ENCODE measurements at places on chromosomes 6 and 20.

DNA sequence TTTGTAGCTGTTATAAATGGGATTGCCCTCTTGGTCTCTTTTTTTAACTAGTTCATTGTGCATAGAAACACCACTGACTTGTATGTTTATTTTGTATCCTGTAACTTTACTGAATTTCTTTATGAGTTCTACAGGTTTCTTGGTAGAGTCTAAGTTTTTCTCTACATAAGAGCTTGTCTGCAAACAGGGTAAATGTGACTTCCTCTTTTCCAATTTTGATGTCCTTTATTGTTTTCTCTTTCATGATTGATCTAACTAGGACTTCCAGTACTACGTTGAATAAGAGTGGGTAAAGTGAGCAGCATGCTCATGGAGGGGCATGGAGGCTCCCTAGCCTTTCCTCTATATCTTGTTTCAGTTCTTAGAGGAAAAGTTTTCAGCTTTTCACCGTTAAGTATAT is 3.0 kb upstream of the WFDC10A start:
- no peak for DNase-seq

DNA sequence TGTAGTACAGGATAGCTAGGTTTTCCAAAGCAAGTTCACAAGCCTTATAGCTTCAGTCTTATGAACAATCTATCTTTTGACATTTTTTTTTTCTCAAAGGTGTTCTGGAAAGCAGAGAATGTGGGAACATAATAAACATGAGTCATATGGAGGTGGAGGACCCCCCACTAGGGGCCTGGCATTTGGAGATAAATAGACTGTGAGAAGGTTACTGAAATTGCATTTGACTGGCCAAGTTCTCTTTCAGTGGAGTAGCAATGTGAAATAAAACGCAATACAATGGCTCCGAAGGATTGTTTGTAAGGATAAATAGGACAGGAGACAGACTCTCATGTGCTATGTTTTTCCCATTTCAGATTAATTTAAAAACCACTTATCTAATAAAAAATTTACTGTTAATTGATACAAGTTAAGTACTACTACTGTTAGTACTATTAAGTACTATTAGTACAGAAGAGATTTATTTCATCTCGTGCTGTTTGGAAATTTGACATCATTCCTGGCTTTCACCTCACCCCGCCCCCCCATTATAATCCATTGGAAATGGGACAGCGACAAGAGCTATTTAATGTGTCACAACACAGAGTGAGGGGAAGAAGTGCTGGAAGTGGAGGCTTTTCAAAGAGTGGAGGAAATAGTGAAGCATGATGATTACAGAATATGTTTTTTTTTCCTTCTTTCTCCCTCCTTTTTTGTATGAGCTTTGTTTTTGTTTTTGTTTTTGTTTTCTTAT is 122.6 kb upstream of the ID4 start:
- no peak for DNase-seq

DNA sequence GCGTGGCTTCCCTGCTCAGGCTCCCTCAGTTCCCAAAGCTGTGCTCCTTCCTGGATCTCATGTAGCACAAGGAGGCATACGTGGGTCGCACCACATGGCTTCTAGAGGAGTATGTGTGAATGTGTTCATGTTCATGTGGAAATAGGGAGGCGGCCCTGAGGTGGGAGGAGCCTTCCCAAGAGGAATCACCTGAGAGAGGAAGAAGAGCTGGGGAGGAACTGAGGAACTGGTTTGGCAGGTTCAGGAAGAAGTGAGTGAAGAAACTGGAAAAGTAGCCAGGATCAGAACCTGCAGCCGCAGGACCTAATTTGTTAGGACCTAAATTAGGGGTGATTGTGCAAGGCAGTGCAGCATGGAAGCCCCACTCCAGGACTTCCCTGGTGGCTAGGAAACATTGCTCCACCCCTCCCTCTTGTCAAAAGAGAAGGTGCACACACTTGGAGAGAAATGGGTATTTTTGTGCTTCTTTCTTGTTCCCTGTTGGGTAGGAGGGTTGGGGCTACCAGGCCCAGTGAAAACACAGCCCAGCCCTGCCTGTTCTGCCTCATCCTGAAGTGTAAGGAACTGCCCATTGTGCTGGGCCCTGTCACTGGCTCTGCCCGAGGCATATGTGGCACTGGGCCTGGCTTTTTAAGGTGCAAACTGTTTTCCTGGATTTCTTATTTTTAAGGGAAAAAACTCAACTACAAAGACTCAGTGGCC is 20.7 kb downstream of the SYNJ2 start:
- DNase-seq = no peak

DNA sequence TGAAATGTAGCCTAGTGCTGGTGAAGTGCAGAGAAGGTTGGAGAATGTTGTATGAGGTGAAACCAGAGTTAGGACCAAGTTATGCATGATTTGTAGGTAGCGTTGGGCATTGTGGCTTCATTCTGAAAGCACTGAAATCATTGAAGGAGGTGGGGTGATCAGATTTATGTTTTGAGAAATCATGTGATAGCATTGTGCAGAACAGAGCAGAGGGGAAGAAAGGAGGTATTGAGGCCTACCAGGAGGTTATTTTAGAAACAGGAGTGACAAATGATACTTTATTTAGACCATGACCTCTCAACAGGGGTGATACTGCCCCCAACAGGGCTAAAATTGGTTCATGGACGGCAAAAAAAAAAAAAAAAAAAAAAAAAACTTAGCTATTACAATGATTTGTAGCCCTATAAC is 15.6 kb upstream of the HMGN3 start:
- DNase-seq = no peak

DNA sequence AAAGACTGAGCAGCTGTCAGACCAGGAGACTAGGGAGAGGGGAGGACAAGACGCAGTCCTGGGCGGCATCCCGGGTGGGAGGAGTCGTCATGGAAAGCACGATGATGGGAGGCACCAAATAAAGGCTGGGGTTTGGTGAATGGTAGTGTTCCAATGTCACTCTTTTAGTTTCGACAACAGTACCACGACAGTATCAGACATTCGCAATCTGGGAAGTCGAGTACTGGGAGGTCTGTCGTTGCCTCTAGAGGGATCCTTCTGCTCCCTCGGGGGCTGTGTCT is 32.1 kb downstream of the PSMG4 start:
- DNase-seq = no peak

GRCh38 chr20:19827818-19828217 is 69.8 kb downstream of the RIN2 start:
- DNase-seq = no peak

GRCh38 chr6:26441977-26442376 is 1.7 kb downstream of the BTN3A3 start:
- DNase-seq = no peak

- no peak for DNase-seq
Measured at GRCh38 chr6:138086573-138087196, 20.5 kb downstream of the PERP start.

DNA sequence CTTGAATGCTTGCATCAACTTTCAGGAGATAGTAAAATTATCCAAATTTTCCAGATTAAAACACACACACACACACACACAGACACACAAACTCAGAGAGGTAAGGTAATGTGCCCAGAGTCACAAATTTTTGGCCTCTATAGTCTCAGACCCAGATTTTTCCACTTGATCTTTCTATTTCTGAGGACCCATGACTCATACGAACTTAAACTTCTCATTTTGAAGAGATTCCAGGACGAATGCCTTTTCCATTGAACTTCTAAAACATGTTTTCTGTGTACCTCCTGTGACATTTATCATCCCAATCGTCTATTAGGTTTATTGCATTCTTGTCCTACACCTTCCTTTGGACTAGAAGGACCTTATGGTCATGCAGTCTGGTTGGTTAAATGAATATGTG is 172.9 kb upstream of the COL21A1 start:
- DNase-seq = no peak

- no peak for DNase-seq
Measured at GRCh38 chr6:161181121-161181520, 92.7 kb downstream of the AGPAT4 start.

GRCh38 chr6:143262859-143263258 is 187.6 kb downstream of the ADAT2 start:
- DNase-seq = no peak

DNA sequence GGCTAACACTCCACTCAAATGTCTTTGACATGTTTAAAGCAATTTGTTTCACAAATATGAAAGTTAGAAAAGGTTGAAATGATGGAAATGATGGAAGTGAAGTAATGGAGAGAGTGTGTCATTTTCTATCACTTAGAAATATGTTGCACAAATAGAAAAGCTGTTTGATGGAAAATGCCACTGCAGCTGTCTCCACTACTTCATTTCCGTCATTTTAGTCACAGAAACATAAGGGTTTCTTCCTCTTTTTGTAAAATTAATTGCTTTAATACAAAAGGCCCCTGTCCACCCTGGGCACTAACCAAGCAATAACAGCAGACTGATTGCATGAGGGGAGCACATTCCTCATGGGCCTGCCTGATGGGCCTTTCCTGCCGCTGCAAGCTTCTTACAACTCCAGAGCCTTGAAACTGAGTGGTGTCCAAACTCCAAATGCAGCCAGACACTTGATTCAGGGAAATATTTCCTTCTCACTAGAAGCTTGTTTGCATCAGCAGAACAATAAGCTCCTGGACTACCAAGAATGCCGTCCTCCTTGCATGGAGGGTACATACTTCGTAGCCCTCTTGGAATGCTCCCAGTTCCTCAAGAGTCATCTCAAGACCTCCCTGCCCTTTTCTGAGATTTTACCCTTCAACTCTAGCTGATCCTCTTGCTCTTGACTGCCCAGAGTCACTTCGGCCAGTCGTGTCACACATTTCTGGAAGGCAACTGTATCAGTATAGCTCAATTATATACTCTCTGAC is 36.1 kb downstream of the F13A1 start:
- no peak for DNase-seq

GRCh38 chr6:36577301-36577700 is 16.9 kb upstream of the SRSF3 start:
- no peak for DNase-seq

GRCh38 chr20:20410678-20411077 is 42.8 kb downstream of the INSM1 start:
- DNase-seq = no peak

GRCh38 chr6:37077191-37077904 is 71.9 kb downstream of the FGD2 start:
- DNase-seq = no peak

DNA sequence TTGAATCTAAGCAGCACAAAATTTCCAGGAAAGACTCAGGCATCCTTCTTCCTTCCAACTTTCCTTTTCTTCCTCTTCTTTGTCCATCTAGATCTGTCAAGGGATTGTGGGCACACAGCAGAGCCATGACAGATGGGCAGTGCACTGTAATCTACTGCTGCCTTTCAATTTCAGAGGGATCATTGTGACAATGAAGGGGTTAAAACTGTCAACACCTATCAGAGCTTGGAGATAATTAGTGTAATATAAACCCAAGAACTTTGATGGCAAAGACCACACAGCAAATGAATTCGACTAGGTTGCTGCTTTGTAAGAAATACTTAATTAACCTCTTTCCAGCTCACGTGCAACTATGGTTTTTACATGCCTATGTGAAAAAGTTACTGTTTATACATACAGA is 55.0 kb downstream of the SAMD5 start:
- no peak for DNase-seq

DNA sequence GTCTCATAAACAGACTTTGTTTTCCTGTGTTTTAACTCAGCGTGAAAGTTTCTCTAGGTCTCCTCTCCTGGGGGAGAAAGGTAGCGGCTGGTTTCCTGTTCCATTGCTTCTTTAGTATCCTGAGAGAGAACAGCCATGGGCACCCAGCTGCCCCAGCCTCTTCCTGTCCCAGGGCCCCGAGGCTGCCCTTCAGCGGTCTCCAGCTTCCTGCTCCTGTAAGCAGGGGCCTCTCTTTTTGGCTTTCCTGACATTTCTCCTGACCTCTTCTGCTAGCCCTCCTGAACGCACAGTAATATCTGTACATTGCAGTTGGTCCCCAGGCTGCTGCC is 2.4 kb upstream of the SSTR4 start:
- DNase-seq = no peak

DNA sequence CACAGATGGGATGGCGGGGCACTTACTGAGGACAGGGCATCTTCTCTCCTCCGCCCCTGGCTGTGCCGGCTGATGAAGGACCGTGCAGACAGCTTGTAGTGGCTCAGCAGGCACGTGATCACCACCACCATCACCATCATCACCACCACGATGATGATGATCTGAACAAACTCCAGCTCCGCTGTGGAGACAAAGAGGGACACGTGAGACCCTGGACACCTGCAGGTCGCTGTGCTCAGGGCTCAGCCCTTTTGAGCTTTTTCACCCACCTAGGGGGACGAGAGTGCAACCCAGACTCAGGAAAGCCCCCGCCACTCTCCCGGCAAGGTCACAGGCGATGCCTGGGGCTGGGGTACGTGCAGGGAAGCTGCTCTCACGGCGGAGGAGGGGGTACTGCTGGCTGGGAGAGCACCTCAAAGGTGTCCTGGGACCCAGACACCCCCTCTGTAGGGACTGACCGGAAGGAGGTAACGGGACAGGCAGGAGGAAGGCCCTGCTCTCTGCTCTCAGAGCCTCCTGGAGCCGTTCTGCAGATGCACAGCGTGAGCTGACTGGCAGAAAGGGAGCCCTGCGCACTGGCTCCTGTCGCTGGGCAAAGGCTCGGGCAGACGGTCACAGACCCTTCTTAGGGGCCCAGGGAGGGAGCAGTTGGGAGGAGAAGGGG is 39.4 kb upstream of the ZBP1 start:
- no peak for DNase-seq

- DNase-seq = no peak
Measured at GRCh38 chr20:14178952-14179351, 158.5 kb downstream of the FLRT3 start.

DNA sequence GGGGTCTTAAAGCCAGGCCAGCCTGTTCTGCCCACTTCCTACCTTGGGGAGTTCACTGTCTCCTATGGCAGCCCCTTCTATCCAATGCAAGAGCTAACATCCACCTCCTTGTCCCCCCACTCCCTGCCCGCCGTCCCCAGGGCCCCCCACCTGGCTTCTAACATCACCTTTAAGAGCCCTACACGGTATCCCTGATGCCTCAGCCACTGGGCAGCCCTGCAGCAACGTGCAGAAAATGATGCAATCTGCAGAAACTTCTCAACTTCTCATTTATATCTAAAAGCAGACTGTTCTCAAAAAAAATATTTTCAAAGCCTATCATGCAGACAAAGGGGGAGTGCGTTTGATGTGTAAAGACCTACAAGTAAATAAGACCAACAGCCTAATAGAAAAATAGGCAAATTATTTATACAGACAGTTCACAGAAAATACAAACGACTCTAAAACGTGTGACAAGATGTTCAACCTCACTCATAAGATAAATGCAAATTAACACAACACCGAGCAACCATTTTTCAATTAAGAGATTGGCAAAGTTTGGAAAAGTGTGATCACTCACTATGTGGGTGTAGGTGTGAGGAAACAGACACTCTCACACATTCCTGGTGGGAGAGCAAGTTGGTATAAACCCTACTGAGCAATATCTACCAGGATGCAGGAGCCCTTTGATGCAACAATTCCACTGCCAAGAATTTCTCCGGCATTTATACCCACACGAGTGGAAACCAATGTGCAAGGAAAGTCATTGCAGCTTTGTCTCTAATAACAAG is 15.1 kb upstream of the HCK start:
- DNase-seq = no peak

Measured in activated naive CD4-positive, alpha-beta T cell treated with Interleukin-2 at 50 U/mL for 16 hours (primary cell).